Endodermal cell (in vitro differentiated cells): ENCODE measurements at places on chromosomes 12 and 14. TPM values are rescaled to one million over a fixed set of nuclear protein-coding genes. Genes with fewer than 3 reads are reported as not detected.

KRT1 gene
- not detected in 3 replicates for total RNA-seq

- peaks cover 78% of the 10 kb centered on the region for H3K27me3 ChIP-seq
- peak; percentile 49 for DNase-seq
- no peaks in the 10 kb centered on the region for H3K36me3 ChIP-seq
- H3K4me1 ChIP-seq = no peaks in the 10 kb centered on the region
- H3K4me3 ChIP-seq = no peak overlapping the region
- no peak overlapping the region for H3K27ac ChIP-seq
Observed at GRCh38 chr12:112792301-112792700, 753 bp downstream of the RPH3A start.

DNA sequence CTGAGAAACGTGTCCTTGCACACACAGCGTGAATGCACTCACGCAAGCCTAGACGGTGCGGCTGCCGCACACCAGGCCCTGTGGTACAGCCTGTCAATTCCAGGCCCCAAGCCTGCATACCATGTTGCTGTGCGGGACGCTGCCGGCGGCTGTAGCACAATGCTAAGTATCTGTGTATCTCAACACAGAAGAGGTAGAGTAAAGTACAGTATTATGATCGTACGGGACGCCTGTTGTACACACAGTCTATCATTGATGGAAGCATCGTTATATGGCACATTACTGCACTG, 45.0 kb downstream of the AMN start:
- H3K27me3 ChIP-seq = no peaks in the 10 kb centered on the region
- no peak overlapping the region for H3K4me3 ChIP-seq
- no peak for DNase-seq

- no peaks in the 10 kb centered on the region for H3K4me1 ChIP-seq
- no peak for DNase-seq
- no peaks in the 10 kb centered on the region for H3K27me3 ChIP-seq
- H3K27ac ChIP-seq = peak overlapping the region; percentile 59
Observed at GRCh38 chr12:76548222-76548837, 11.2 kb downstream of the OSBPL8 start.

DNA sequence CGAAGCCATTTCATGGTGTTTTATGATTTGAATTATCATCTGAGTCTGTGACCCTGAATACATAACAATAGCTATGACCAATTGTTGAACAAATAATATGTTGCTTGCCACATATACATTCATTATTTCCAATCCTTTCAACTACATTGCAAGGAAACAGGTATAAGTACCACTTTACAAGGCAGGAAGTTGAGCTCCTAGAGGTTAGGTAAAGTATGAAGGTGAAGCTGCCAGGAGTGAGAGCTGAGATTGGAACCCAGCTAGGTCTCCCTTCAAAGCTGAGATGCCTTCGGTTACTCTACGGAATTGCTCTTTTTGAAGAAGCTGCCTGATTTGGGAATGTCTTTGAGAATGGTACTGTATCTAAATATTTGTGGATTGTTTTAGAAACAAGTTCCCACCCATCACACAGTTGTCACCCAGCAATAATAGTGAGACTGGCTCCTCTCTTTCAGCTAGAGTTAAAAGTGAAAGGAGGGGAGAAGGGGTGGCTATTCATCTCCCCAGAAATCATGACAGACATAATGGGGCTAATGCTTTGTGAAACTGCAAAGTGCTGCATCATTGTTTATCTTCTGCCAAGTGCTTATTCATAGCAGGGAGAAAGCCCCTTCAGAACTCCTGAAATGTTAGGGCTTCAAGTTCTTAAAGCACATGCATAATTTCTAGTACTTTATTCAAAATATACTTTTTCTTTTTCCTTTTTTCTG, 75.9 kb upstream of the AMIGO2 start:
- H3K27ac ChIP-seq = no peak overlapping the region
- no peak overlapping the region for H3K4me3 ChIP-seq
- no peaks in the 10 kb centered on the region for H3K36me3 ChIP-seq
- no peaks in the 10 kb centered on the region for H3K4me1 ChIP-seq
- no peaks in the 10 kb centered on the region for H3K27me3 ChIP-seq

GRCh38 chr14:37985826-37986470, 221.8 kb upstream of the SSTR1 start:
- DNase-seq = peak; percentile 75
- no peak overlapping the region for H3K4me3 ChIP-seq
- H3K27ac ChIP-seq = no peak overlapping the region
- no peaks in the 10 kb centered on the region for H3K27me3 ChIP-seq
- no peaks in the 10 kb centered on the region for H3K4me1 ChIP-seq
- H3K36me3 ChIP-seq = no peaks in the 10 kb centered on the region
